Right kidney (tissue), 9 donors: ENCODE measurements at places on chromosomes 1 and 21.
A peak's percentile ranks its signal among the peaks of the same experiment; 100 is the strongest.

GRCh38 chr1:184472136-184472535 lies 85.3 kb downstream of the C1orf21 start:
- no peak for DNase-seq

DNA sequence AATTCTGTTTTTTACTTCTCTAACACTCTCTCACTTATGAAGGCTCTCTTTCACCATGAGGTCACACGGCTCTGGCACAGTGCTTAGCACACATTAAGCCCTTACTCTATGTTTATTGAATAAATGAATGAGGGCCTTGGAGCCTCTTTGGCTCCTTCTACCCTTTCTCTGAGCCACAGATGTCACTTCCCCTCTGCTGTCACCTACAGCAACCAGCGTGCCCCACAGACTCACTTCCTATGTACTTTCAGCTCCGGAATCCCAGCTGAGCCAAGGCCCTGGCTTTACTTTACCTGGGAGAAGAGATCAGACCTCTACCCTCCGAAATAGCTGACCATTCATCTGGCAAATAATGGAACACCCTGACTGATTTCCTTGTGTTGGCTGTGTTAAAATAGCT lies 53.7 kb upstream of the HMCN1 start:
- DNase-seq = no peak

DNA sequence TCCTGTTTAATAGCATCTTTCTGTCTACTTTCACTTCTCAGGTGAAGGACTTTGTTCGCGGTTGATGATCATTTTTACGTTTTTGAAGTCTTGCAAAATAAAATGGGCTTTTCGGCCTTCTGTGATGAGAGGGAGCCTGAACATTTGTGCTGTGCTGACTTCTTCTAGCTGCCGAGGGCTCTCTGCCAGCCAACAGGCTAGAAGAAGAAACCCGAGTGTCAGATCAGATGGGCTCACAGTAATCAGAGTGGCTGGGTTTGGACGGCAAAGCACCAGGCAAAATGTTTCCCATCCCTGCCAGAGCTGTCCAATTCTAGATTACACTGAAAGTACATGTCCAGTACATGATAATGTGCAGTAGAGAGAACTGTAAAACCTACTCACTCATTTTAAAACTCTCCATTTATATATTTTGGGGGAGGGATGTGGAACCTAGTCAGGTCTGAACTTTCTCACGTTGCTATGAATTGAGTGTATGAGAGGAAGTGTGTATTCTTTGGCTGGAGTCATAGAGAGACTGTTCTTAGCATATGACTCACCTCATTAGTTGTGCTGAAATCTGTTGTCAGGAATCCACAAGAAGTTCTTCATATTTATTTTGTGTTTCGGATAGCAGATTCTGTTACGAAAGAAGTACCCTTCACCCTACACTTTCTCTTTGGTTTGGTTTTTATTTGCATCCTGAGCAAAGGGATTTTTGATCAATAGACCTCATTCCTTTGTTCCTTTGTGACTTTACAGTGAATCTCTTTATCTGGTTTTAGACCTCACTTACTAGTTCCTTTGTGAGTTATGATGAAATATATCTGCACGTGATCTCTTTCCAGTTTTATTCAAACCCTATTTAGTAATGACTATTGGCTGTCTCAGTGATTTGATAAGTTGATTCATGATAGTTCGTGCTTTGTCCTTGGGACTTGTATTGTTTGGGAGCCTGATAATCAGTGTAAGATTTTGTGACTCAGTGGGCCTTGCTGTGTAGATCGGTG lies 4.8 kb downstream of the ATP1A1 start:
- no peak for DNase-seq

DNA sequence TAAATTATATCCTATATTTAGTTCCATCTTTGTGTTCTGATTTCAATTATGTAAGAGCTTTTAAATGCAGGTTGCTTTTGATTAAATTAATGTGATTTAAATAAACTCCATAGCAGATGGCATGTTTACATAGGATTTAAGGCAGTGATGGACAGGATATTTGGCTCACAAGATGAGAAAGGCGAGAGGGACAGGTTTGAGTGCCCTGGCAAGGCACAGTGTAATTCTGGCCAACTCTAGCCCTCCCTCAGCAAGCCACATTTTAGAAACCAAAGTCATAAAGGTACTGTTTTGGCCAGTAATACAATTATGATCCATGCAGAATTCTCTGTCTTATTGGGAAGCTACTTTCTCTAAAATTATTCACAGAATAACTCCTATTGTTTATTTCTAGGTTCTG lies 50.6 kb upstream of the C1orf146 start:
- no peak for DNase-seq

- no peak for DNase-seq
These were observed 199.0 kb upstream of the C1orf105 start for GRCh38 chr1:172221436-172221835.

DNA sequence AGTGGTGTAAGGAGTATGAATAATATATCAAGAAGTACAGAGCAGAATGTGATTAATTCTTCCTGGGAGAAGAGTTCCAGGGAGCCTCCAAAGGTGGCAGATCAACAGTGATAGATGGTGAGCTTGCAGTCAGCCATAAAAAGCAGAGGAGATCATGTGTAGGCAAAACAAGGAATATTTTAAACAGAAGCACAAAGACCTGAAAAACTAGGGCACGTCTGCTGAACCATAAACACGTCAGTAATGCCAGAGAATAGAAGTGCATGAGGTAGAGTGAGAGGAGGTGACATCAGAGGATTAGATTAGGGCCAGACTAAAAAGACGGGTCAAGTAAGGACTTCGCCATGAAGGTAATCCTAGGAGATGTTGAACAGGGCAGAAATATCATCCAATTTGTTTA lies 151.8 kb downstream of the EIF4G3 start:
- no peak for DNase-seq

DNA sequence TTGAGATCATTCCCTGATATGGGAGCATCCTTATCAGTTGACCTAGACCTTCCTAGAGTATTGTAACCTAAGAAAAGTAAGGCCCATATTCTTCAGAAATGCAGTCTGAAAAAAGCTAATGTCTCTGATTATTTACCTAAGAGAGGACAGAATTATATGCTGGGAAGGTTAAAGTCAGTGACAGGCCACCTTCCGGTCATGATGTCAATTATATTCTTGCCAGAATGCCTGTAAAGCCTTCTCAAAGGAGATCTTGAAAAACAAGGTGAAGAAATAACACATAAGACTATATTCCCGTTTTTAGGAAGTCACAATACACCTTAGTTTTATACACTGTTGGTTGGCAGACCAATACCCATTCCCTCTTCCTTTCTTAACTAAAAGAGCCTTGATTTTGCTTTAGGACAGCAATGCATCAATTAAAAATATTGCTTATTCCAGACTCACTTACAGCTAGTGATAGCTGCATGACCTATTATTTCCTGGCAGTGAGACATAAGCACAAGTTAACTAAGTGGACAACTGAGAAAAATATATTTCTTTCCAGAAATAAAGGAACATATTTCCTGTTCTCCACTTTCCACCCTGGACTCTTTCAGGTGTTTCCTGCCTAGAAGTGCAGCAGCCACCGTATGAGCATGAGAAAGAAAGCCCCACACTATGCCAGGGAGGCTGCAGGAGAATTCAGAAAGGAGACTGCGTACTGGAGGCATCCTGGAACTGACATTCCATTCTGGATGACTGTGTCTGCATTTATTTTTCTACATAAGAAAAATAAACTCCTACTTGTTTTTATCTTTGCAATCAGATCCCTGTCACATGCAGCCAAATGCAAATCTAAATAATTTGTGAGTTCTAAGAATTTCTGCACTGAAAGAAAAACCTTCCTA lies 332.9 kb upstream of the PTBP2 start:
- DNase-seq = peak; percentile 9

- no peak for DNase-seq
These were observed 92.1 kb downstream of the LRRC8C start for GRCh38 chr1:89725011-89725370.
